Femur (tissue), 1 donor: ENCODE measurements at places on chromosomes 2 and 18.

DNA sequence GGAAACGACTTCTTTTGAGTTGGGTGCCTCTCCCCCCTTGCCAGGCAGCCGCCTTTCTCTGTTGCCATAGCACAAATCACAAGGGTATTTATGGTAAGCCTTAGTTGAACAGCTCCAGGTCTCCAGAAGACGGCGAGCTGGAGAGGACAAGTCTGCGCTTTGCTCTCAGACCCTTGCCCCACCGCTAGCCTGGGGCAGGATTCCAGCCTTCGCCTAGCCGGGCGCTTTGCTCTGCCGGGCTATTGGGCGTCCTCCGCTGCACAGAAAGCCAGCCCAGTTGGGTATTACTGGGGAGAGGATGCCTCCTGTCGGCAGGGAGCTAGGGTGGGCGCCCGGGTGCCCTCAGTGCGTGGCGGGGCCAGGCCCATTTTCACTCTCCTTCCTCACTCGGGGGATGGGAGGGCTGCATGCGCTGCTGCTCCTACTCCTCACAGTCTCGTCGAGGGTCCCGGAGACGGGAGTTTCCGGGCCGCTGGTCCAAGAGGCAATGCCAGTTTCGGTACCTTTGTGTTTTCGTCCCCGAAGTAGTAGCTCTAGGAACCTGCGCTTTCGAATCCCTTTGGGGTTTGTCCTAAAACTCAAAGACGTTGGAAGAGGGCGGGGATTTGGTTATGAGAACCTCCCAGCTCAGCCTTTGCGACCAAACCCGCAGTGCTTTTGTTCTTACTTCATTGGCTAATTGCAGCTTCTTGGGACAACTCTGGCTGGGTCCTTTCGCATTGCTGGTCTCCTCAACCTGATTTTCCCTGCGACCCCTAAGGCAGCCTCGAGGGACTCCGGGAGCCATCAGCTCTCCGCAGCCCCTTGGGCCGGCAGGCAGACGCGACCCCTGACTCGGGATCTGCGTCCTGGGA, 3.6 kb upstream of the DLX2 start:
- DNase-seq, result peak; percentile 40

DNA sequence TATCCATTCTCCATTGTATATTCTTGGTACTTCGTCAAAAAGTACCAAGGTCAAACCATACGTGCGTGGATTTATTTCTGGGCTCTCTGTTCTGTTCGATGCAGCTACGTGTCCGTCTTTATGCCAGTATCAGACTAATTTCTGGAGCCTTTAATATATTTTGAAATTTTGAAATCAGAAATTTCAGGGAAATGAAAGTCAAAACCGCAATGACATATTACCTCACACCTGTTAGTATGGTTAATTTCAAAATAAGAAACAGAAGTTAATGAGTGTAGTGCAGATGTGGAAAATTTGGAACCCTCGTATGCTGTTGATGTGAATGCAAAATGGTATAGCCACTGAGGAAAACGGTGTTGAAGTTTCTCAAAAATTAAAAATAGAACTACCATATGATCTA, 156.1 kb upstream of the TRIB2 start:
- no peak for DNase-seq

- DNase-seq, result no peak
Measured at GRCh38 chr2:161166538-161167409, 6.5 kb downstream of the TANK start.

- DNase-seq, result no peak
Measured at GRCh38 chr2:151616760-151617339, 117.4 kb downstream of the NEB start.

GRCh38 chr18:57803103-57803969, at the start of gene ATP8B1:
ATP8B1 (minus strand) TSS chr18:57803315; CDS start chr18:57731807, 71,508 bp downstream.
- DNase-seq, result peak; percentile 73

GRCh38 chr2:212359425-212360067, 179.1 kb downstream of the ERBB4 start:
- DNase-seq, result no peak

GRCh38 chr2:175414882-175415487, 233.5 kb upstream of the ATP5MC3 start:
- DNase-seq, result peak; percentile 81

DNA sequence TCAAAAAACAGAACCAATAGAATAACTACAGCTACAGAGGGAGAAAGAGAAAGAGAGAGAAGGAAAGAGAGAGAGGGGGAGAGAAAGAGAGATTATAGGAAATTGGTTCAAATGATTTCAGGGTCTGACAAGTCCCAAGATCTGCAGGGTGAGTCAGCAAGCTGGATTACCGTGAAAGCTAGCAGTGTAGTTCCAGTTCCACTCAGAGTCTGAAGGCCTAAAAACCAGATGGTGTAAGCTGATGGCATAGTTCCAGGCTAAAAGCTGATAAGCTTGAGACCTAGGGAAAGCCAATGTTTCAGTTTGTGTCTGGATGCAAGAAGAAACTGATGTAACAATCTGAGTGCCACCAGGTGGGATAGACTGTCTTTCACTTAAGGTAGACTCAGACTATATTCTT, 397.7 kb downstream of the TRIB2 start:
- no peak for DNase-seq

DNA sequence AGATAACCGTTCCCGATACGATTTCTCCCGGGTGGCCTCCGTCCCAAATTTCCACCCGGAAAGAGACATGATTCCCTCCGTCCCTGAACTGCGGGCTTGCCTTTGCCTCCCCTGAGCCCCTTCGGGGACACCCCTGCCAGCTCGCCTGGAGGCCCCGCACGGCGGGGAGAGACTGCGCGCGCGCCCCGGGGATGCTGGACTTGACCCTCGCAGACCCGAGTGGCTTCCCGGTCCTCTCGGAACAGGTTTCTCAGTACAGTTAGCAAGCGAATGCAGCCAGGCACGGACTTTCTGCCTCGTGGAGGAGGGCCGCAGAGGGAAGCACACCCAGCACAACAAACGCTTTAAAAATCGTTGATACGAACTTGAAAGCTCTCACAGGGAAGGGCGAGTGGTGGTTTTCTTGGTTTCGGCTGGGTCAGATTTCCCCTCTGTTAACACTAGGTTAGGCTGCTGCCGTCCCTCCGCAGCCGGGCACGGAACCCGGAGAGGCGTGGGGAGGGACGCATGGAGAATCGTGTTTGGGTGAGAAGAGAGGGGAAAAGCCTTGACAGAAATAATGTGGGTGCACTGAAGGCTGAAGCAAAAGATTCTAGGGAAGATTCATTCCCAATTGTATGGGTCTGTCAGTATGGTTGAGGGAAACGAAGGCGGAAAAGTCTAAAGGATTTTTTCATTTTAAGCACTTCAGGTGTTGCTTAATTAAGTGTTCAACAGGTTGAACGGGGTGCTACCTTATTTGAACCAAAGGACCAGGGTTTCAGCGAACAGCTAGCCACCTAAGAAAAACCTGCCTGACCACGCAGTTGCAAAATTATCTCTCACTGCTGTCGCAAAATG, 916 bp downstream of the TNFRSF11A start:
- DNase-seq, result peak; percentile 30

DNA sequence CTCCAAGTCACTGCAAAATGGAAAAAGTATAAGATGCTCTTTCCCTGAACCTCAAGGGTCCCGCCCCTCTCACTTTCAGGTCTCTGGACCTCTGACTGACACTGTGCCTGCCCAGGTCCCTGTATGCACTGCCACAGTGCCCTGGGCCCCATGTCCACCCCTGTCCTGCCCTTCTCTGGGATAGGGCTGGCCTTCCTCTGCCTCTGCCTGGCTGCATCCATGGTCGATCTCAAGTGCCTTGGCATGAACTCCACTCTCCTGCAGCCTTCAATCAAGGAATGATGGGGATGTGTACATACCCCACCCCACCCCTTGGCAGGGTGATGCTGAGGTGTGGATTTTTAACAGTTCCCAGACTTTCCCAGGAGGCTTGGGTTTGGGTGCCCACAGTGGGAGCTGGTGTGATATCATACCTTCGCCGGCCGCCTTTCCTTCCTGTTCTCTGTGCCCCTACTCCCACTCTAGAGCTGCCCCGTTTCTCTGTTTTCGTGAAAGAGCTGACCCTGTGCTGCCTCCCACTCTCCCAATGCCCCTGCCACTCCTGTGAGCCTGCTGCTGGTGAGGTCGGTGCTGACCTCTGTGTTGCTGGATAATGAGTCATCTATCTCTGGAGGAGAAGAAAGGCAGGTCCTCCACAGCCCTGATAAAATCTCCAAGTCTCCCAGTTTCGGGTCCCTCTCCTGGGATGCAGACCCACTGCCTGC, 18.9 kb downstream of the PTPN18 start:
- no peak for DNase-seq

- no peak for DNase-seq
Measured at GRCh38 chr2:223003191-223003590, 48.8 kb upstream of the KCNE4 start.

GRCh38 chr2:189214484-189214883, 34.9 kb upstream of the COL5A2 start:
- DNase-seq, result no peak

DNA sequence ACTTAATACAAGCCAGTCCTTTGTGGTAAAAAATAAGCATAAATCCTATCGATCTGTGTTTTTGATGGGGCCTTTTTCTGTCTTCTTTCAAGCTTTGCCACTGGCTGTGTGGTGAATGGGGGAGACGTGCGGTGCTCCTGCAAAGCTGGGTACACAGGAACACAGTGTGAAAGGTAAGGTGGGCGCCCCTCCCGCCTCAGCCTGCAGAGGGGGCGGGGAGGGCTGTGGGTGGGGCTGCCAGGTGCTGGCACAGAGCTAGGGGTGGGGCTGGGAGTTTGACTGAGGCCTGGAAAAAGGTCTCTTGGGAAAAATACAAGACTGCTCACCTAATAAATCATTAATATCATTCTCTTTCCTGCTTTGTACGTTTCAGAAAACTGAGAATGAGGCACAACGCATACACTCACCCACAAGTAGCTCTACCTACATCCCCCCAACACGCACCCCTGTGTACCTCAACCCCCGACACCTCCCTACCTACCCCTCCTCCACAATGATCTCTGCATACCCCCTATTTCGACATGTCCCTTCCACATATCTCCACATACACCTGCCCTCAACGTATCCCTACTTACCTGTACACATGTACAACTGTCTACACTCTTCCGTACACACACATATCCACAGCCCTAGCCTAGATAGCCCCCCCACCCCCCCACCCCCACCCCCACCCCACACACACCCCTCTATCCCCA, 129.7 kb upstream of the TTC39C start:
- no peak for DNase-seq

GRCh38 chr2:216872624-216873023, 12.8 kb upstream of the TNP1 start:
- no peak for DNase-seq

- peak; percentile 57 for DNase-seq
Measured at GRCh38 chr18:37222354-37222998, 343.1 kb downstream of the CELF4 start.

DNA sequence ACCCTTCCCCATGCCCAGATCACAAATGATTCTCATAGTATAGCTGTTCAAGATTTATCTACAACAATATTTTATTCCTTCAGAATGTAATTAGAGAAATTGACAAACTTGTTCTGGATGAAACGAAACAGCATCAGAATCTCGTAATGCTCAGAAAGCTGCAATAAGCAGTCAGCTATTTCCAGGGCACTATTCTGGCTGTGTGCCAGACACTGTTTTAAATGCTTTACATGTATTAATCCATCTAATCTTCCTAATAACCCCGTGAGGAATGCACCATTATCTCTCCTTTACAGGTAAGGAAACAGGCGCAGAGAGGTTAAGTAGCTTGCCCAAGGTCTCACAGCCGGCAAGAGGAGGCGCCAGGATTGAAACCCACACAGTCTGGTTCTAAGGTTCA, 10.1 kb upstream of the LYPD6B start:
- DNase-seq, result no peak

DNA sequence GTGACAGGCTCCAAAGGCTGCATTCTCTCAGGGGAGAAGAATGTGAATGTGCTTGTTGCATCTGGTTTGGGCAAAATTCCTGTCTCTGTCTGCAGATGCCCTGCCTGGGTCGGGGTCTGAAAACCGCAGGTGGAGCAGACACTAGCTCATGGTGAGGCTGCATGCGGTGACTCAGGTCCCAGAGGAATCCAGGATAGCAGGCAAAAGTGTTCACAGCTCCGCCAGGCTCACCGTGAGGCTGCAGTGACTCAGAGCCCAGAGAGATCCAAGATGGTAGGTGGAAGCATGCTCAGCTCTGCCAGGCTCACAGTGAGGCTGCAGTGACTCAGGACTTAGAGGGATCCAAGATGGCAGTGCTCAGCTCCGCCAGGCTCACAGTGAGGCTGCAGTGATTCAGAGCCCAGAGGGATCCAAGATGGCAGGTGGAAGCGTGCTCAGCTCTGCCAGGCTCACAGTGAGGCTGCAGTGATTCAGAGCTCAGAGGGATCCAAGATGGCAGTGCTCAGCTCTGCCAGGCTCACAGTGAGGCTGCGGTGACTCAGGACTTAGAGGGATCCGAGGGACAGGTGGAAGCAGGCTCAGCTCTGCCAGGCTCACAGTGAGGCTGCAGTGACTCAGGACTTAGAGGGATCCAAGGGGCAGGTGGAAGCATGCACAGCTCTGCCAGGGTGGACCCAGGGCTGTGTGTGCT, 200.5 kb downstream of the ACKR3 start:
- DNase-seq, result no peak

- no peak for DNase-seq
Measured at GRCh38 chr2:216490061-216490460, 8.6 kb upstream of the RPL37A start.

GRCh38 chr2:9141706-9142460, 64.7 kb upstream of the ASAP2 start:
- DNase-seq, result no peak

GRCh38 chr18:55457028-55457427, 131.0 kb downstream of the TCF4 start:
- DNase-seq, result no peak

- no peak for DNase-seq
Measured at GRCh38 chr18:48154828-48155227, 224.4 kb upstream of the SMAD2 start.

DNA sequence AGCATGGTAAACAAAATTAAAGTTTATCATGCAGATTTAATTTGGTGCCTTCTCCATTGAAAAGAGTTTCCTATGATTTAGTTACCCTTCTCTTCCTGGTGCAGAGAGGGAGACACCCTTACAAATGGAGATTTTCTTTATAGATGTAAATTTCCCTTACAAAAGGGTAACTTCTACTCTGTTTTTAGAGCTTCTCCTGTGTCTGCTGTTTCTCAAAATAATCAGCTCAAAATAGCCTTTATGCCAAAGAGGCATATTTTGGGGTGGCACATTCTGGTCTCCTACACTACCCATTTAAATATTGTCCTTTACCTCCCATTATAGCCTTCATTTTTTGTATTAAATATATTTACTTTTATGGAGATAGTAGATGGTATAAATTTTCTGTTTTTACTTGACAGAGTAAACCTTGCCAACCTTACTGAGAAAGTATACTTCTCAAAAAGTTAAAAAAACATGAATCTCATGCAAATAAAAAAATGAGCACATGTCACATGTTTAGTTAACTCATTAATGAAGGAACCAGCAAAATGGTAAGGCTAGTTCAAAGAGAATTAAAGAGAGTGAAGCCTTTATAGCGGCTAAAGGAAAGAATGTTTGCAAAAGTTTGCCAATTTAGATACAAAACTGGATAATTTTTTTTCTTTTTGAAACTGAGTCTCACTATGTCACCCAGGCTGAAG, 83.3 kb upstream of the MSH6 start:
- no peak for DNase-seq
